ENCODE measurements at places on chromosomes 2 and 18.

DNA sequence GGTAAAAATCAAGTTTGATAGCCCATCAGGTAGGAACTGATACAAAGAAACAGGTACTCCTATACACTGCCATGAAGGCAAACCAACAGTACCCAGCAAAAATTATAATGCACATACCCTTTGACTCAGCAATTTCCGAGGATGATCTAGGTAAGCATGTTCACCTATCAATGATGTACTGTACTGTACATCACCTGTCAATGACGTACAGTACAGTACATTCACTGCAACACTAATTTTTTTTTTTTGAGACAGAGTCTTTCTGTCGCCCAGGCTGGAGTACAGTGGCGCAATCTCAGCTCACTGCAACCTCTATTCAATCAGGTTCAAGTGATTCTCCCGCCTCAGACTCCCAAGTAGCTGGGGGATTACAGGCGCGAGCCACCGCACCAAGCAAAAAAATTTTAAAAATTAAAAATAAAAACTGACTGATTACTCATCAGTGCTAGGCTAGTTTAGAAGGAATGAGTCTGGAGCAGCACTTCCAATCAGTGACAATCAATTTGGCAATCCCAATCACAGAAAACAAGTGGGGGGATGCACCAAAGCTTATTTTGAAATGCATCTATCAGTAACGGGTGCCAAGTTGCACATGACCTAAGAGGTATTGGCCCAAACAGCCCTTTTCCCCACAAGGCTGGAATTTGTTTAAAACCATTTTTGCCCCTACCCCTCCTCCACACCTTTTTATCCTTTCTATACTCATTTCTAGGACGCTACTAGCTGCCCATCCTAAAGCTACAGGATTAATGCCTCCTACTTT lies 8.2 kb downstream of the SRSF7 start:
- no peak for DNase-seq

DNA sequence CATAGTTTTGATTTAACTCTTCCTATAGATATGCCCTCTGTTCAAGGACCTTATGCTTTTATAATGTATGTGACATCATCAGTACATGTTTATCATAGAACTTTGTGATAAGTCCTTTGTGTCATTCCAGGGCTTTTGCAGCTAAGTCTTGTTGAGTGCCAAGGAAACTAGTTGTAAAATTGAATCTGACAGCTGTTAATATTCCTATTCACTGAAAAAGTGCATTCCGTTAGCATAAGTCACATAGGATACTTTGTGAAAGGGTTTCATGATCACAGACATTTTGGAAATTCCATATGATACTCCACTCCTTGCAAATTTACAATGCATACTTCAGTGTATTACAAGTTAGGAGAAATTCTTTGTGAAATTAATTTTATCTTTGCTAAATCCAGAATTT lies 503.4 kb downstream of the CCDC85A start:
- no peak for DNase-seq

DNA sequence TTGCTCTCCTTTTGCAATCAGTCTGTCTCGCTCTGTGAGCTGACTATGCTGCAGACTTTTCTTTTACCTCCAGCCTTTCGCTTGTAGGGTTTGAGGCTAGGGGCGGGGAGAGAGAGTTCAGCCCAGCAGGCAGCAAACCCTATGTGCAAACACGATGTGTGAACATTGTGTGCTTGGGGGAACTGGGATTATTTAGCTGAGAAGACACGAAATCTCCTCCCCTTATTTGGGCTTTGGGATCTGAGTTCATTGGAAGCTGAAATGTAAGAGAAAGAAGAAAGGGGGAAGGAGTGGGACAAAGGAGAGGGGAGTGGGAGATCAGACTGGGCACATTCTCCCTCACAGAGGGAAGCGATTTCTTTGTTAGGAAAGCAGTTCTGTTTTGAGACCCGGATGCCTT lies 189.6 kb upstream of the TNP1 start:
- DNase-seq, result no peak

- no peak for DNase-seq
These were observed 1.8 kb downstream of the NMI start for GRCh38 chr2:151287513-151288250.

DNA sequence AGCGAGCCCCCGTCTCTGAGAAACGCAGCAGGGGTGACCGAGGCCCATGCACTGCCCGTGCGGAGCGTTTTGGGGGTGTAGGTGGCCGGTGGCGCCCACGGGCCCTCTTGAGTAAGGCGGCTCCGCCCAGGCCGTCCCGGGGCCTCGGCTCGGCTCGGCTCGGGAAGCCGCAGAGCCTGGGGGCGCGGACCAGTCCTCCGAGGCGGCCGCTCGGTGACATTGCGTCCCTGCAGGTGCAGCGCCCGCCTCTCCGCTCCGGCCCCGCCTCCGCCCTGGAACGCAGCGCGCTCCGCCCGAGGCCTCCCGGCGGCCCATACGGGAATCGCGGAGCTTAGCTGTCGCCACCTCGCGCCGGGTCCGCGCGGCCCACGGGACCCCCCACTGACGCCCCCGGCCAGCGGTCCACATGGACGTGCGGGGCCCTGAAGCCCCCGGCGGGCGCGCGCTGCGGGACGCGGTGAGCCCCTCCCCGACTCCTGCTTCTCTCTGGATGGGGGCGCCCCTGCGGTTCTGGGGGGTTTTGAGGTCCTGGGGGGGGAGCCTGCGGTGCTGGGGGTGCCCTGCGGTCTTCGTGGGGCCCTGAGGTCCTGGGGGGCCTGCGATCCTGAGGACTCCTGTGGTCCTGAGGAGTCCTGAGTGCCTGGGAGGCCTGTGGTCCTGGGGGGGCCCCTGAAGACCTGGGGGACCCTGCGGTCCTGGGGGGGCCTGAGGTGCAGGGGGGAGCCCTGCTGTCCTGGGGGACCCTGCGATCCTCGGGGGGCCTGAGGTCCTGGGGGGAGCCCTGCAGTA lies at the start of gene HSBP1L1:
HSBP1L1 (plus strand) TSS at position 314 of the 789 bp plus-strand sequence; CDS start at position 407, 93 bp downstream.
- DNase-seq, result peak; percentile 86

DNA sequence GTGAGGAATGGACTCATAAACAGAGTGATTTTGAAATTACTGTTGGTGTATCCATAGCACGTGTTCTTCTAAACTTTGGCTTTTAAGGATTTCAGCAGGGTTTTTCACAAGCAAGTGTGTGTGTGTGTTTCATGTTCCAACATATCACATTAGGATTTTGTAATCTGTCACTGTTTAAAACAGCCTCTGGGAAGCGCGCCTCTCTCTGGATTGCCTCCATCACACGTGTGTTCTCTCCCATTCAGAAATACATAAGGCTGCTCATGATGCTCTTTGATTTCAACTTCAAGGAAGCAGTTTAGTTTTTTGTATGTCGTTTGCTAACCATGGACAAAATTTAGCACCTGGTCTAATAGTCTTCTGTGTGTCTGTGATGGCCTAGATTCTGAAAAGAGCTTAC lies 370.4 kb downstream of the MTX2 start:
- DNase-seq, result no peak

GRCh38 chr2:236873636-236874035 lies 212.1 kb upstream of the COPS8 start:
- no peak for DNase-seq

- no peak for DNase-seq
These were observed 183.4 kb upstream of the CDH20 start for GRCh38 chr18:61149786-61150185.

GRCh38 chr2:134432435-134432883 lies 178.6 kb downstream of the MGAT5 start:
- no peak for DNase-seq

GRCh38 chr18:42112657-42113420 lies 157.8 kb downstream of the PIK3C3 start:
- no peak for DNase-seq

- DNase-seq, result no peak
These were observed 143.5 kb downstream of the INSIG2 start for GRCh38 chr2:118231759-118232158.

DNA sequence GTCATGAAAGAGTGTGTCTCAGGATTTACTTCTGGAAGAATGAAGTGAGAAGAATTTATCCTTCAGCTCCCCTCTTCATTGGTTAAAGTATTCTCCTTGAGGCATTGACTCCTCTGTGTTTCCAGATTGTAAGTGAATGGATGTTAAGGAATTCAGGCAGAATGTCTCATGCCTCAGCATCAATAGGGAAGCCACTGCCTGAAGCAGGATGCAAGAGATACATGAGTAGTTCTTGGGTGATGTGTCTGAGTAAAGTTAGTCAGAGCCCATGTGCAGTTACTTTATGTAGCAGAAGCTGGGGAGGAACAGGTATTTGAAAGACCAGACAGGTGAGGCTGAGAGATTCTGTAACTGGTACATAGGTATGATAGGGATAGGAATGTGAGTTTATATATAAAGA lies 34.0 kb upstream of the TMEFF2 start:
- no peak for DNase-seq

DNA sequence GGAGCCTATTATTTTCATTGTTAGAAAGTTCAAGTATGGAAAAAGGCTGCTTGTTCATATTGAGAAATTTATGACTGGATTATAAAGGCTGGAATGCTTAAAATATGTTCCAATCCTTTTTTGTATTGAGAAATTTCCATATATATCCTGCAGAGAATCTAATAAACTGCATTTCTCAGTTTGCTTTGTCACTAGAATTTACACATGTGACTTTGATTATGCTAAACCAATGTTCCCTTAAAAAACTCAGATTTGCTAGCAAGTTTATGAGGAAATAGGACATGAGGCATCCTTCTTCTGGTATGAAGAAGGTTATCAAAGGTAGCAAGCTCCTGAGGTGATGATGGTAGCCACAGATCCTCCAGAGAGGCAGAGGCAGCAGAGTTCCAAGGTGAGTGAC lies 29.2 kb upstream of the DSEL start:
- no peak for DNase-seq
